ENCODE measurements at places on chromosomes 6 and 20.

- DNase-seq = no peak
Measured at GRCh38 chr6:39416728-39417127, 94.2 kb upstream of the KCNK16 start.

GRCh38 chr6:134647861-134648260, 302.0 kb downstream of the ALDH8A1 start:
- no peak for DNase-seq

- no peak for DNase-seq
Measured at GRCh38 chr20:45096781-45097180, 4.1 kb downstream of the KCNS1 start.

DNA sequence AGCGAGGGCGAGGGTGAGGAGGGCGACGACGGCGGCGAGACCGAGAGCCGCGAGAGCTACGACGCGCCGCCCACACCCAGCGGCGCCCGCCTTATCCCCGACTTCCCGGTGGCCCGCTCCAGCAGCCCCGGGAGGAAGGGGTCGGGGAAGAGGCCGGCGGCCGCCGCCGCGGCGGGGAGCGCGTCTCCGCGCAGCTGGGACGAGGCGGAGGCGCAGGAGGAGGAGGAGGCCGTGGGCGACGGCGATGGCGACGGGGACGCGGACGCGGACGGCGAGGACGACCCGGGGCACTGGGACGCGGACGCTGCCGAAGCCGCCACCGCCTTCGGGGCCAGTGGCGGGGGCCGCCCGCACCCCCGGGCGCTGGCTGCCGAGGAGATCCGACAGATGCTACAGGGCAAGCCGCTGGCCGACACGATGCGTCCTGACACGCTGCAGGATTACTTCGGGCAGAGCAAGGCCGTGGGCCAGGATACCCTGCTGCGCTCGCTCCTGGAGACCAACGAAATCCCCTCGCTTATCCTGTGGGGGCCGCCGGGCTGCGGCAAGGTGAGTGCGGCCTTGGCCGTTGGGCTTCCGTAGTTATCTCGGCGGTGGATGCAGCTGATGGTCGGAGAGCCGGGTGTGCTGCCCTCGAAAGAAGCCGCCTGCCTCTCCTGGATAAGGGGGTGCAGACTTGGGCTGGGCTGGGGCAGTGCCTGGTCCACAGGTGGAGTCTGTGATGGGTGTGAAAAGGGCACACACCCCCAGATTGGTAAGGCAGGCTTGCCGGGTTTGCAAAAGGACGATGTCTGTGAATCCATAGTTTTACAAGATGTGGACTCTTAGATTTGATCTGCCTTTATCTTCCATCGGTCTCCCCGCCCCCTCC, 938 bp downstream of the WRNIP1 start:
- peak; percentile 83 for DNase-seq

- DNase-seq = no peak
Measured at GRCh38 chr6:80316686-80317231, 210.3 kb downstream of the BCKDHB start.

- no peak for DNase-seq
Measured at GRCh38 chr6:150410399-150410798, 41.6 kb downstream of the IYD start.

DNA sequence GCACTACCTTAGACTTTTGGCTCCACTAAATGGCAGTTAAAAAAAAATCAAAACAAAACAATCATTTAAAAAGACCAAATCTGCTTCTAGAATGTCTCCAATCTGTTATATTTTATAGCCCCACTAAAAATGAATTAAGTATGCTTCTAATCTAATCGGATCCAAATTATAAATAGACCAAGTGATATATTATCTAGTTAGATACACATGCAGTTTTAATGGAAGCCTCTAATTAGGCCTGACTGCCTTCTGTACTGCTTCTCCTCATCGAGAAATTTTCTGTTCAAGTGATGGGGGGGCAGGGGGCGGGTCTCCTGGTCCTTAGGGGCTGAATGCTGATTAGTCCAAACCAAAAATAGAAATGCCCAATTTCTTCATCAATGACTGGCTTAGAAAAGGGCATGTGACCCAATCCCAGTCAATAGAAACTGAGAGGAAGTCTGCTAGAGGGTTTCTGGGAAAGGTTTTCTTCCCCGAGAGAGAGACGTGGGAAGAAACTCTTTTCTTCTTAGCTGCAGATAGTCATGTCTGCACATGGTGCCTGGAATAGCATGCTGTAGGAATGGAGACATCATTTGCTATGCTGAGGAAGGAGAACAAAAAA, 6.9 kb downstream of the SESN1 start:
- DNase-seq = no peak

DNA sequence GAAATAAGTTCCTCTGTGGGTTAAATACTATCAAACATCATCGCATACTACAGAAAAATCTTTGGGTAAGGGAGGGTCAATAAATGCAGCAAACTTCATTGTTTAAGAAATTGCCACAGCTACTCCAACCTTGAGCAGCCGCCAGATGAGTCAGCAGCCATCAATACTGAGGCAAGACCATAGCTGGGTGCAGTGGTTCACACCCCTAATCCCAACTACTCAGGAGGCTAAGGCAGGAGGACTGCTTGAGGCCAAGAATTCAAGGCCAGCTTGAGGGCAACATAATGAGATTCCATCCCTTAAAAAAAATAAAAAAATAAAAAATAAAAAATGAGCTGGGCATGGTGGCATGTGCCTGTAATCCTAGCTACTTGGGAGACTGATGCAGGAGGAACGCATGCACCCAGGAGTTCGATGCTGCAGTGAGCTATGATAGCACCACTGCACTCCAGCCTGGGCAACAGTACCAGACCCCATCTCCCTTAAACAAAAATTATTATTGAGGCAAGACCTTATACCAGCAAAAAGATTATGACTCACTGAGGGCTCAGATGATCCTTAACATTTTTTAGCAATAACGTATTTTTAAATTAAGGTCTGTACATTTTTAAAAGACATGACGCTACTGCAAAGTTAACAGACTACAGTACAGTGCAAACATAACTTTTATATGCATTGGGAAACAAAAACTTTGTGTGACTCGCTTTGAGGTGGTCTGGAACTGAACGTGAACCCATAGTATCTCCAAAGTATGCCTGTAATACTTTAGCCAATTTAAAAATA, 8.8 kb downstream of the SRPK1 start:
- DNase-seq = no peak

- DNase-seq = no peak
Measured at GRCh38 chr20:50789968-50790650, 4.8 kb upstream of the BCAS4 start.

GRCh38 chr20:59603781-59604541, at the start of gene PHACTR3:
Gene PHACTR3, plus strand, starts transcription at chr20:59604540. Its CDS starts 475 bp downstream, at chr20:59605015.
- no peak for DNase-seq

- peak; percentile 81 for DNase-seq
Measured at GRCh38 chr20:25195962-25196785, 662 bp downstream of the ENTPD6 start.

GRCh38 chr20:12911372-12911771, 97.4 kb upstream of the SPTLC3 start:
- DNase-seq = no peak

DNA sequence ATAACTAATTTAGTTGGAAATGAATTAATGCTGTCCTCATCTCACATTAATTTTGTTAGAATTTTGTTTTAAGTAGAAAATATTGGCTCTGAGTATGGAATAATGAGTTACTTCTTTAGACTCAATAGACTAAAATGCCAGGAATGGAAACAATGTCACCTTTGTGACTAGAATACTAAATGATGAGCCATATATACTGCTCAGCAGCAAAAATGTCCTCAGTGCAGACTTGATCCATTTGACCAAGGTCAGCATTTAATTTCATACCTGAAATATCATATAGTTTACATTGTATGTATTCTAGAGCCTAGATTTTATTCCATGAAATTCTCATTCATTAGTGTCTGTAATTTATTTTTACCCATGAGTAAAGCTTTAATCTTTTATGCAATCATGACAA, 217.7 kb downstream of the ADGRB3 start:
- DNase-seq = no peak

DNA sequence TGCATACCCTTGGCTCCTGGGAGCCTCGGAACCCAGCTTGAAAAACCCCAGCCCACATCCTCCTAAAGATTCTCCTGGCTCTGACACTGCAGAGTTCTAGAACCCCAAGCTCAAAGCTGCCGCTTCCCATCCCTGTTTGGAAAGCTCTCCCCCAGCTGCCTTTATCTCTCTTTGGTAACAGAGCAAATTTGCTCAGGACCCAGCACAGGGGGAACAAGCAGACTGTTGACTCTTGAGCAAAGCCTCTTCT, 38.9 kb downstream of the HNF4A start:
- no peak for DNase-seq

GRCh38 chr6:15102241-15102640, 143.6 kb upstream of the JARID2 start:
- DNase-seq = no peak

GRCh38 chr6:124433387-124434160, 528.7 kb upstream of the RNF217 start:
- no peak for DNase-seq

GRCh38 chr6:73728548-73729205, 32.7 kb downstream of the CD109 start:
- no peak for DNase-seq

- DNase-seq = no peak
Measured at GRCh38 chr6:29502597-29502996, 14.8 kb upstream of the MAS1L start.
